ENCODE measurements at places on chromosomes 2 and 18. TPM values are rescaled to one million over a fixed set of nuclear protein-coding genes. Genes with fewer than 3 reads are reported as not detected.

VWA3B gene
- total RNA-seq, result not detected

MAB21L4 gene
- not detected for total RNA-seq

EFEMP1 gene
- 2,350 TPM for total RNA-seq

CYB5A gene
- total RNA-seq, result 160 TPM

LCT gene
- not detected for total RNA-seq

METAP1D gene
- total RNA-seq, result 2.3 TPM

TNS1 gene
- total RNA-seq, result 63.7 TPM

DDX18 gene
- total RNA-seq, result 23.3 TPM

IL37 gene
- not detected for total RNA-seq

Data from pericardium fibroblast (primary cell).